Lower lobe of right lung (tissue), 2 donors: ENCODE measurements at places on chromosomes 12 and 14. TPM values are rescaled to one million over a fixed set of nuclear protein-coding genes. Genes with fewer than 3 reads are reported as not detected.

DNA sequence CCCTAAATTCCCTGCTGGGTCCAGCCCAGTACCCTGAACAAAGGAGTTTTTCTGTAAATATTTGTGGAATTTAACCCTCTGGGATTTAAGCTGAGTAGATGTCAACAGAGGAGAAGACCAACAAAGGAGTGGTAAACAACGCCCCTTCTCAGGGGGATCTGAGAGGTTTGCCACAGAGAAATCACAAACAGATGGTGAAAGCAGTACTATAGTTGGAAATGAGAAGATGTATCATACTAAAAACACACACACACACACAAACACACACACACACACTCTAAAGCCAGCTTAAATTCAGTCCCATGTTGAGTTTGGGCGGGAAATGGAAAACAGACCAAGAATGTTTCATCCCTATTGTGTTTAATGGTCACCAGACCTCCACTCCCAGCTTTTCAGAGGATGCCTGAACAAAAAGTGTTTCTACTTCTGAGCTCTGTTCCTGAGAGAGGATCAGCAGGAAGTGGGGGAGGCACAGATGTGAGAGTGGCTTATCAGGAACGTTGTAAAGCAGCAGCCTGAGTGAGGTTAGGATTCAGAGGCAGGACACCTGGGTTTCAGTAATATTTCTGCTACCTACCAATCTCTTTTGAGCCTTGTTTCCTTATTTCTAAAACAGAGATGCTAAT, 3.2 kb downstream of the BIN2 start:
- H3K36me3 ChIP-seq: no peaks in the 10 kb centered on the region
- peaks cover 52% of the 10 kb centered on the region for H3K4me1 ChIP-seq
- peak overlapping the region; percentile 54 for H3K4me3 ChIP-seq
- peak overlapping the region; percentile 33 for H3K27ac ChIP-seq
- H3K27me3 ChIP-seq: no peaks in the 10 kb centered on the region
- DNase-seq: no peak

Gene ALG10B
- total RNA-seq: 9.2 TPM

GRCh38 chr12:46865311-46865710, 39.5 kb upstream of the SLC38A4 start:
- H3K27me3 ChIP-seq: no peaks in the 10 kb centered on the region
- no peak overlapping the region for H3K27ac ChIP-seq
- no peak for DNase-seq
- no peaks in the 10 kb centered on the region for H3K4me1 ChIP-seq

DNA sequence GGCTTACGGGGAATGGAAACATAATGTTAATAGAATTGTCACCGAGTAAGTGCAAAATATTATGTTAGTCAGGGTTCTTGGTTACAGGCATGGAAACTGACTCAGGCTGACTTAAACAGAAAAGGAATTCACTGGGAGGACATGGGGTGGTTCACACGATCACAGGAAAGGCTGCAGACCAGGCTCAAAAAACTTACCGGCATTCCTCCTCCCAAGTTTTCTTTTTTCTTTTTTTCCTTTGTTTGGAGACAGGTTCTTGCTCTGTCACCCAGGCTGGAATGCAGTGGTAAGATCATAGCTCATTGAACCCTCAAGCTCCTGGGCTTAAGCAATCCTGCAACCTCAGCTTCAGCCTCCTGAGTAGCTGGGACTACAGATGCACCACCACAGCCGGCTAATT, 11.9 kb upstream of the UBE2N start:
- H3K4me1 ChIP-seq: no peaks in the 10 kb centered on the region
- no peak overlapping the region for H3K4me3 ChIP-seq
- no peaks in the 10 kb centered on the region for H3K36me3 ChIP-seq

DNA sequence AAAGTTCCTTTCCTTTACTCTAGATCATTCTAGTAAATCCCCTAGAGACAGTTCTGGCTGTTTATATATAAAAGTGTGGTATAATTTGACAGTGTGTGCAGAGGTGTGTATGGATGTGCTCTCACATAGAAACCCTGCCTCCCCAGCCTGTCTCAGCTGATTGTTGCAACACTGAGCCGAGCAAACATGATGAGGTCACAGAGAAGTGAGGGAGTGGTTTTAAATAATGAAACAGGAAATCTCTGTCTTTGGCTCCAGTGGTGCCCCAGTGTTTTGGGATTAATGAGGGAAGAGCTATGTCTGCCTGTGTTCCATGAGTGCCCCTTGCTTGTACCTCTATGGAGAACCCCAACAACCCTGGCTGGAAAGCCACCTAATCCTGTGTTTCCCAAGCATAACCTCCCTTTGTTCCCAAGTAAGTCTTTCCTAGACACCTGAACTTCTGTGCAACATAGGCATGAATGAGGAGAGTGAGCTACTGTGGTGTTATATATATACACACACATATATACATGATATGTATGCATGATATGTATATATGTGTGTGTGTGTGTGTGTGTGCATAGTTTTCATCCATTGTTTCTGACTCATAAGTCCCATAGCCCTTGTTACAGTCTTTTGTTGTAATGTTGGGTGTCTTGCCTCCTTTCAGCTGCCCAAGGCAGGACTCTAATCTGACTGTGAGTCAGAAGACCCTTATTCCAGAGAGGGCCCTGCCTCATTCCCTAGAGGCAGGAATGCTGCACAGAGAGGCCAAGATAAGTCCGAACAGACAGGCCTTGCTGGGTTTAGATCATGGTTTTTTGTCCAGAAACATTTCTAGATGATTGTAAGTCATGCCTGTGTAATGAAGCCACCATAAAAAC, 18.0 kb downstream of the TRAF3 start:
- no peak overlapping the region for H3K4me3 ChIP-seq
- no peaks in the 10 kb centered on the region for H3K36me3 ChIP-seq
- H3K27me3 ChIP-seq: no peaks in the 10 kb centered on the region
- H3K27ac ChIP-seq: peak overlapping the region; percentile 64
- H3K4me1 ChIP-seq: peaks cover 33% of the 10 kb centered on the region

- H3K27me3 ChIP-seq: no peaks in the 10 kb centered on the region
- no peak for DNase-seq
- no peak overlapping the region for H3K27ac ChIP-seq
- H3K36me3 ChIP-seq: no peaks in the 10 kb centered on the region
- peaks cover 11% of the 10 kb centered on the region for H3K4me1 ChIP-seq
- no peak overlapping the region for H3K4me3 ChIP-seq
Measured at GRCh38 chr12:4153343-4153892, 120.1 kb upstream of the CCND2 start.

DNA sequence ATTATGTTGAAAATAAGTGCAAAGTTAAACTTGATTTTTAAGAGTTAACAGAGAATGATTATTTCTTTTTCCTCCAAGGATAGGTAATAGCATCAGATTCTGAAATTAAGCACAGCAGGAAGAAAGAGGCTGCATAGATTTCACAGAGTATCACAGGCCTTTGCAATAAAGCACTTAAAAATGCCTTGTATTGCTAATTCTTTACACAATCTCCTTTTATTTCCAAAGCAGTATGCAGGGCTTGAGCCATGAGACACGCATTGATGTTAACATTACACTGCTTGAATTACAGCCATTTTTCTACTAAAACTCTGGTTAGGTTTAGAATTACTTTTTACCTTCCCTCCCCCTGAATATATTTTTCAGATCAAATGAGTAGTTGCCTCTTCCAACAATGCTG, 398.3 kb downstream of the BCAT1 start:
- H3K4me1 ChIP-seq: no peaks in the 10 kb centered on the region
- no peak for DNase-seq
- no peaks in the 10 kb centered on the region for H3K36me3 ChIP-seq
- H3K27ac ChIP-seq: no peak overlapping the region
- H3K27me3 ChIP-seq: no peaks in the 10 kb centered on the region

GRCh38 chr12:123897221-123897620, 75.4 kb downstream of the CCDC92 start:
- H3K27me3 ChIP-seq: peaks cover 4% of the 10 kb centered on the region
- H3K4me3 ChIP-seq: no peak overlapping the region
- no peak overlapping the region for H3K27ac ChIP-seq
- H3K4me1 ChIP-seq: no peaks in the 10 kb centered on the region

Gene SRRM4
- not detected for total RNA-seq

Gene MGAT4C
- 0.21 TPM for total RNA-seq

DNA sequence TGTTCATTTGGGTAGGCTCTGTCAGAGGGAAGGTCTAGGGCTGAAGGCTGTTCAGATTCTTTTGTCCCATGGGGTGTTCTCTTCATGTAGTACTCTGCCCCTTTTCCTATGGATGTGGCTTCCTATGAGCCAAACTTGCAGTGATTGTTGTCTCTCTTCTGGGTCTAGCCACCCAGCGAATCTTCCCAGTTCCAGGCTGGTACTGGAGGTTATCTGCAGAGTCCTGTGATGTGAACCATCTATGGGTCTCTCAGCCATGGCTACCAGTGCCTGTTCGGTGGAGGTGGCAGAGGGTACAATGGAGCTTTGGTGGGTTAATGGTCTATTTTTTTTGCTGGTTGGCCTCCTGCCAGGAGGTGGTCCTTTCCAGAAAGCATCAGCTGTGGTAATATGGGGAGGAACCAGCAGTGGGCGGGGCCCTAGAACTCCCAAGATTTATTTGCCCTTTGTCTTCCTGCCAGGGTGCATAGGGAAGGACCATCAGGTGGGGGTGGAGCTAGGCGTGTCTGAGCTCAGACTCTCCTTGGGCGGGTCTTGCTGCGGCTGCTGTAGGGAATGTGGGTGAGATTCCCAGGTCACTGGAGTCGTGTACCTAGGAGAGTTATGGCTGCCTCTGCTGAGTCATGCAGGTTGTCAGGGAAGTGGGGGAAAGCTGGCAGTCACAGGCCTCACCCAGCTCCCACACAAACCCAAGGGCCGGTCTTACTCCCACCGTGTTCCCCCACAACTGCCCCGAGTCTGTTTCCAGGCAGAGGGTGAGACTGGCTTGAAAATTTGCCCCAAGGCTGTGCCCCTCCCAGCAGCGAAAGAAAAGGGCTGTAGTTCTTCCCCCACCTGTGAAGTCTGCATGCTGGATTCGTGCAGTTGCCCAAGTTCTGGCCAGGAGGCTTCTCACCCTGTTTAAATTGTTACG, 17.5 kb downstream of the MTRFR start:
- no peaks in the 10 kb centered on the region for H3K27me3 ChIP-seq
- H3K4me1 ChIP-seq: peaks cover 16% of the 10 kb centered on the region
- peaks cover 32% of the 10 kb centered on the region for H3K36me3 ChIP-seq
- H3K4me3 ChIP-seq: no peak overlapping the region
- peak; percentile 83 for DNase-seq

DNA sequence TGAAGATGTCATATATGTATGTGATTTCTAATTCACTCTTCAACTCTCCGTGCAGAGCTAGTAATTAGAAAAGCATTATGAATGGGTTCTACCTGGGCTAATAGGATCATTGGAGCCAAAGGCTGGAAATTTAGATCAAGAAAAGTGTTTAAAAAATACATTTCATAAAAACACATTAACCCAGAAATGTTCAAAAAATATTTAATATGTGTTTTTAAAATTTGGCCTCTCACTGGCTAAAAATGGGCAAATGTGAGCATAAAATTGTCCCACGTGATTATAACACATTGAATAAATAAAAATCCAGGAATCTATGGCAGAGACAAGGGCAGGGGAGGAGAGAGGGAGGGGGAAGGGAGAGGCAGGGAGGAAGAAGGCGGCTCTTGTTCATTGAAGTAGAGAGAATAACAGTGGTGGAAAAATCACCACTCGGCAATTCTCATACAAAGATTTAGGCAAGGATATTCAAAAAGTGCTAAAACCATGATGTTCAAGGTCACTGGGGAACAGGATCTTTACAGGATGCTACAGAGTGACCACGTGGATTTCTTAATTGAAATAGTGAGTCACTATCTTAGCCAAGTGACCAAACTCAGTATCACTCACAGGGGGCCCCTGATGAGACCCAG, 38.8 kb downstream of the FBXO21 start:
- no peak overlapping the region for H3K27ac ChIP-seq
- DNase-seq: no peak
- no peaks in the 10 kb centered on the region for H3K4me1 ChIP-seq
- H3K27me3 ChIP-seq: no peaks in the 10 kb centered on the region
- H3K4me3 ChIP-seq: no peak overlapping the region
- H3K36me3 ChIP-seq: peaks cover 71% of the 10 kb centered on the region

Gene CARMIL3
- total RNA-seq: 0.95 TPM

- no peaks in the 10 kb centered on the region for H3K4me1 ChIP-seq
- no peak overlapping the region for H3K27ac ChIP-seq
- H3K27me3 ChIP-seq: no peaks in the 10 kb centered on the region
- peaks cover 37% of the 10 kb centered on the region for H3K36me3 ChIP-seq
Measured at GRCh38 chr12:131085816-131086591, 132.3 kb downstream of the ADGRD1 start.

DNA sequence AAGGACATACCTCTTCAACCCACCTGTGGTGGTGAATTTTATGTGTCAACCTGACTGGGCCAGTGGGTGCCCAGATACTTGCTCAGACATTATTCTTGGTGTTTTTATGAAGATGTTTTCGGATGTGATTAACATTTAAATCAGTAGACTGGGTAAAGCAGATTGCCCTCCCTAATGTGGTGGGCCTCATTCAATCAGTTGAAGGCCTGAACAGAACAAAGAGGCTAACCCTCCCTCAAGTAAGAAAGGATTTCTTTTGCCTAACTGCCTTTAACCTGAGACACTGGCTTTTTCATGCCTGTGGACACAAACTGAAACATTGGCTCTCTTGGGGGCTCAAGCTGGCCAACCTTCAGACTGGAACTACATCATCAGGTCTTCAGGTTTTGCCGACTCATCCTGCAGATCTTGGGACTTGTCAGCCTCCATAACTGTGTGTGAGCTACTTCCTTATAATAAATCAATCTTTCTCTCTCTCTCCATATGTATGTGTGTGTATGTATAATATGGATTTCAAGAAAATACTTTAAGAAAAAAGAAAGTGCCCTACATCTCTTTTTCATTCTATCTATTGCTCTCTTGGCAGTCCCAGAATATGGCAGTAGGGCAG, 39.4 kb downstream of the RTN1 start:
- no peaks in the 10 kb centered on the region for H3K36me3 ChIP-seq
- no peak for DNase-seq
- no peak overlapping the region for H3K27ac ChIP-seq
- no peaks in the 10 kb centered on the region for H3K4me1 ChIP-seq
- H3K27me3 ChIP-seq: no peaks in the 10 kb centered on the region
- H3K4me3 ChIP-seq: no peak overlapping the region

DNA sequence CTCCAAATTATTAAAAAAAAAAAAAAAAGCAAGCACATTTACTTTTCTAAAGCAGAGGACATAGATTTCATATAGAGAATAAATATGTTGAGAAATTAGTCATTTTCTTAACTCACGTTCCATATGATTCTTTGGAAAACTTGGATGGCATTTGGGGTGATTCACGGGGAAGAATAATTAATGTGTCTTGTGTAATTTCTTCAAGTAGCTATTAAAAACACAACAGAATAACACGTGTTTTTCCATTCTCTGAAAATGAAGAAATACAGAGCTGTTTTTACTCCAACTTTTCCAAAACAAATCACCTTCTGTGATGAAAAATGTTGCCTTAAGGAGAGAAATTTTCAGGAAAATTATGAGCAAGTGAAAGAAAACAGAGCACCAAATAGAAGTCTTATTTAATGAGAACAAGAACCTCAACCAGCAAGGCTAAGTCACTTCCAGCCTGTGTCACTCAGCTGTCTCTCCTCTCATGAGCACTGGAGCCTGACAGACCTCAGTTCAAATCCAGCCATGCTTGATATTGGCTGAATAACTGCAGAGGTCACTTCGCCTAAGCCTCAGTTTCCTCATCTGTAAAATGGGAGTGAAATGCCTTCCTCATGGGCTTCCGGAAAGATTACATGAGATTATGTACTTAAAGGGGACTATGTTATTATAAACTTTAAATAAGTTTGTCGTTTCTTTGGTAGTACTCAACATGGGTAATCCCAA, 42.8 kb upstream of the NUAK1 start:
- H3K27me3 ChIP-seq: no peaks in the 10 kb centered on the region
- no peak overlapping the region for H3K4me3 ChIP-seq
- no peak for DNase-seq
- no peak overlapping the region for H3K27ac ChIP-seq
- H3K36me3 ChIP-seq: no peaks in the 10 kb centered on the region

GRCh38 chr14:57822081-57822480, 43.8 kb downstream of the SLC35F4 start:
- H3K4me3 ChIP-seq: no peak overlapping the region
- DNase-seq: no peak
- no peak overlapping the region for H3K27ac ChIP-seq
- no peaks in the 10 kb centered on the region for H3K27me3 ChIP-seq
- H3K36me3 ChIP-seq: no peaks in the 10 kb centered on the region
